ENCODE measurements at places on chromosomes 4 and X.

DNA sequence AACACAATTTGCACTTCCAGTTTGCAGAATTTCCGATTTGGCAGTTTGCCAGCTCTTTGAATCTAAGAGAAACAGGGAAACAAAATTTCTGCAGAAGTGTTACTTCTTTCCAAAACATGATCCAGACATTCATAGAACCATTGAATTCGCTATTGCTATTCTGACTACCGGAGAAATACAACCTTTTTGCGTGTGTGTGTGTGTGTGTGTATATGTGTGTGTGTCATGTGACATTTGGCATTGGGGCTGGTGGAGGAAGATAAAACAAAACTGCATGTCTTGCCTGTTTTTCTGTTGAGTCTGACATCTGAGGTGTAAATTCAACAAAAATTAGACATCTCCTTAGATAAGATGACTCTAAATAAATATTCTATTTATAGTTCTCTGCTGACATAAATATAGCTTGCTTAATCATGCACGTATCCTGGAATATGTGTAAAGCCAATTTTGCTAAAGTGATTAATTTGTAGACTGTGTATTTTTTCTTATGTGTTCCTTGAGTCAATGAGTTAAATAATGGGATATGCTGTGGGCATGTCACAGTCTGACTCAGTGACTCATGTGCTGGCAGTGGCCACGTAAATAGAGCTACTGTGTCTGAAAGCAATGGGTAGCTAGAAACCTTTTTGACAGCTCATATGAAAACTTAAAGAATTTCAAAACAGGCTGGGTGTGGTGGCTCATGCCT lies 98.9 kb downstream of the HPGD start:
- DNase-seq, result peak; percentile 78

DNA sequence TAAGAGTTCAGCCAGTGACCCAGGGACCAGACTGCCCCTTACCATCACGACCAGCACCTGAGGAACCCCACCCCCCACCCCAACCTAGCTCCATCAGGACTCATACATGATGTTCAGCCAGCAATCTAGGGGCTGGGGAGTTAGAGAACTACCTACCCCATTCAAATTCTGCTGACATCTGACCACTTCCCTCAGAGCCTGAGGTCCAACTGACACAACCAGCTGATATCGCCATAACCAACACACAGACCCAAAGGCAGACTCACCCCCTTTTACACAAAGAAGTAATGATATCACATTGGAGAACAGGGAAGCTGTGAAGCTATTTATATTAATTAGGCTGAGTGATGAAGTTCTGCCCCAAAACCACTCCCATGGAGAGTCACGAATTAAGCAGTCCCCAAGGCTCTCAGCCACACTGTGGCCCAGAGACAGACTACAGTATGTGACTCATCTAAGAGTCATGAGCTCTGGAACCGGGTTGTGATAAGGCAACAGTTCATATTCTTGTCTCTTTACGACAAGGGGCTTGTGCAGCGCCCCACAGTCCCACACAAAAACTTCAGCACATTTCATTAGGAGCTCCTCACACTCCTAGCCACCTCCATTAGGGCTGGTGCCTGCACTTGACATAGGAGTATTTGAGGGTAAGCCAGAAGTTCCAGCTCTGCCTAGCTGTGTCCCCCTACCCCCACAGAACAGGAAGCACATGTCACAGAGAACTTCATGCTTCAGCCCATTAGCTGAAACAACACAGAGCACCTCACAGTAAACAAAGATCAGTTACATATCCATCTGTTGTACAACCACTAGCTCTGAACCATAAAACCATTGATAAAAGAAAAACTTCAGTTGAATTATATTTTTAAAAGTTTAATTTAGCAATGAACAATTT lies 184.7 kb upstream of the ZCCHC13 start:
- no peak for DNase-seq

GRCh38 chr4:6939761-6940743 lies 30.4 kb downstream of the TBC1D14 start:
- no peak for DNase-seq

- no peak for DNase-seq
Observed at GRCh38 chrX:118208481-118208880, 91.9 kb upstream of the KLHL13 start.

DNA sequence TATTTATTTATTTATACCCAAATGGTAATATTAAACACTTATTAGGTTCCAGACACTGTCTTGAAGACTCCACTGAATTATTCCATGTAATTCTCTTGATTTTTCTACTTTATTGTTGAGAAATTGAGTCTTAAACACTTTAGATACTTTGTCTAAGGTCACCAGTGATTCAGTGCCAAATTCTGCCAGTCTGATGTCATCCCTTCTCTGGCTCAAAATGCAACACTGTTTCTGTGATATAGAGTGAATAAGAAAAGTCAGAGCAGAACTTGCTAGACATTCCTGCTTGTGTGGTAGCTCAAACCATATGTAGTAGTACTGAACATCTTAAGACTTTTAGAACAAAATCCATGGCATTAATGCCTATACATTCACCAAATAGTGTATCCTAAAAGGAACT lies 164.3 kb downstream of the GABRB1 start:
- no peak for DNase-seq

- no peak for DNase-seq
Observed at GRCh38 chr4:6627832-6628231, 12.7 kb upstream of the MRFAP1 start.

GRCh38 chrX:73851014-73852009 lies 288.3 kb downstream of the CHIC1 start:
- DNase-seq, result no peak

DNA sequence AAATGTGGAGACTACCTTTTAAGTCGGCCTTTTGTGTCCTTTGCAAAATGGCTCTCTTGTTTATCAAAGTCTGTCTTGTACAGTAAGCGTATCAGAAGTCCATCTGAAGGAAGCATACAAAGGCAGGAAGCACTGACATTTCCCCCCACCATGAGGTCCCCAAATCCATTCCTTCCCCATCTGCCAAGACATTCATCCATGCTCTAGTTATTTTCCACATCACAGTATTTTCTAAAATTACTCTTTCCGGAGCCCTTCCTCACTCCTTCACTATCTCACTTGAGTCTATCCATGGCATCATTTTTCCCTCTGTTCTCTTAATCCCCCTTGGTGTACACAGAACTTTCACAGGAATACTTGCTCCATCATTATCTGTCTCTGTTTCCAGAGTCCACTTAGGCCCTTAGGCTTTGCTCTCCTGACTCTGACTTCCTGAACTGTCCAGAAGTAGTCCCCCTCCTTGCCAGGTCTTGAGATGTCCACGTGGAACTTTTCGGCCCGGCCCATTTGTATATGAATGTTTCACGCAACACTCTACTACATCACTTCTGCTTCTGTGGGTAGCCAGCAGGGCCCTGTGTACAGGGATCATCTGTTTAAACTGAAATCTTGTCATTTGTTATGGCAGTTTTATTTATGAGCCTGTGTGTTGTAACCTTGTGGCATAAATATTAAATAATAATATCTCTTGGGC lies 2.1 kb downstream of the SEL1L3 start:
- no peak for DNase-seq

GRCh38 chr4:123278755-123279154 lies 117.8 kb upstream of the SPRY1 start:
- no peak for DNase-seq

DNA sequence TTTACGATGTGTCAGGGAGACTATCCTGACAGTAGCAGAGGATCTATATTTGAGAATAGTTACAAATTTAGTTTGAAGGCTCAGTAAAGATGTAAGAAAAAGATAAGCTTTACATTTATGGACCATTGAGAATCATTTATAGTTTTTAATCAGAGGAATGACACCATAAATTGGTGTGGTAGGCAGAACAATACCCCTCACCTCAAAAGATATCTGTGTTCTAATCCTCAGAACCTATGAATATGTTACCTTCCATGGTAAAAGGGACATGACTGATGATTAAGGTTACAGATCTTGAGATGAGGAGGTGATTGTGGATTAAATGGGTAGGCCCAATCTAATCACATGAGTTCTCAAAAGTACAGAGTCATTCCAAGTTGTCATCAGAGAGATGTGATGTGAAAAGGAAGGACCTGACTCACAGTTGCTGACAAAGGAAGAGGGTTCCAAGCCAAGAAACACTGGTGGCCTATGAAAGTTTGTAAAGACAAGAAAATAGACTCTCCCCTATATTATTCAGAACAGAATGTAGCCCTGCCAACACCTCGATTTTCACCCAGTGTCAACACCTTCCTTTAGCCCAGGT lies 27.0 kb downstream of the EREG start:
- no peak for DNase-seq

GRCh38 chr4:7463566-7464258 lies 29.0 kb upstream of the PSAPL1 start:
- no peak for DNase-seq

DNA sequence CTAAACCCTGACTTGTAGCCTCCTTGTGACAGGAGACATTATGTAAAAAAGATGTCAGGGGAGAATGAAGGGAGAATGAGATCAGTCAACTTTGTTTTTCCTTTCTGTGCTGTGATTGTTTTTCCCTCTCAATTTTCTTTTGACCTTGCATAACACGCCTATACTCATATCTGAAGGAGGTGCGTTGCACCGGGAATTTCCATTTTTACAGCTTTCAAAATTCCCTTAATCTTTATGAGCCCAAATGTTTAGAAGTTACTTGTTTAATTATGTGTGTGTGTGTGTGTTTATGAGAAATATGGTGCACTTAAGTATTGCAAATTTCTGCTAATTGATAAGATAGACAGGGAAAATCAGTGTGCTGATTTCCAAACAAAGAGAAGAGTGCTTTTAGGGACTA lies 21.6 kb downstream of the SYNPO2 start:
- DNase-seq, result no peak

DNA sequence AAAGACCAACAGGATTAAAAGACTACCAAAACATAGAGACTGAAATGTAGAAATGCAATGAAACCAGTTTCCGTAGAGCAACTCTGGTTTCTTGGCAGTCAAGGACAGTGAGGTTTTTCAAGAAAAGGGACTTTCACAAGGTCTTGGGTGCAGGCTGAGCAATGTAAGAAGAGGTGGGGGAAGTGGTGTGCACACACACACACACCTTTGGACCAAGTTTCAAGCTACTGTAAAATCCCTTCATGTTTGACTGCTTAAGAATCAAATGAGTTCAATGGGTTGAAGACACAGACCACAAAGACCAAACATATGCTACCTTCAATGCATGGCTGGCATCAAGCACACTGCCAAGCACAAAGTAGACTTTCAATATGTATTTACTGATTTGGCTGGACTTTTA lies 17.8 kb upstream of the MCF2 start:
- DNase-seq, result no peak

GRCh38 chrX:11427453-11428071 lies 134.3 kb downstream of the AMELX start:
- no peak for DNase-seq

GRCh38 chr4:133316909-133317308 lies 167.8 kb downstream of the PCDH10 start:
- peak; percentile 36 for DNase-seq

- DNase-seq, result no peak
Observed at GRCh38 chr4:175809402-175810072, 2.5 kb downstream of the GPM6A start.

DNA sequence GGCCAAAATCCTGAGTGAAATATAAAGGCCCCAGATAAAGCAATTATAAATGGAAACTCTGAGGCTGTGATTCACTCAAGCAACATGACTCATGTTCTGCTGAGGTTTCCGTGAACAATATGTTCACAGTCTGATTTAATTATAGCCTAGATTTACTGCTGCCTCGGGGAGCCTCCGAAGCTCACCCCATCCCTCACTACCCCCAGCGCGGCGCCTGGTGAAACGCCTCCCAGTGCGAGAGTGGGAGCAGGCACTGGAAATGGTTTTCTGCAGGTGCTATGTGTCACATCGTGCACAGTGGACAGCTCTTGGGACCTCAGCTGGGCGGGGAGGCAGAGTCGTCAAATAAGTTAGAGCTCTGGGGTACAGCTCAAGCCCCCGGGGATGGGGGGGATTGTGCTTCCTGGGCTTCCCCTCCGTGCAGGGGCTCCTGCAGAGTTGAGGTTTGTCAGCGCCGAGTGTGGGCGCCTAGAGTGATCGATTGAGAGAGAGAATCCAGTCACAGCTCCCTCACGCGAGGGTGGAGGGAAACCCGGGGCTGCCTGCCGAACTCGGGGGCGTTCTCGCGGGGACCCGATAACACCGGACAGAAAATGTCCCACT lies 110.6 kb downstream of the PHKA2 start:
- DNase-seq, result peak; percentile 73

DNA sequence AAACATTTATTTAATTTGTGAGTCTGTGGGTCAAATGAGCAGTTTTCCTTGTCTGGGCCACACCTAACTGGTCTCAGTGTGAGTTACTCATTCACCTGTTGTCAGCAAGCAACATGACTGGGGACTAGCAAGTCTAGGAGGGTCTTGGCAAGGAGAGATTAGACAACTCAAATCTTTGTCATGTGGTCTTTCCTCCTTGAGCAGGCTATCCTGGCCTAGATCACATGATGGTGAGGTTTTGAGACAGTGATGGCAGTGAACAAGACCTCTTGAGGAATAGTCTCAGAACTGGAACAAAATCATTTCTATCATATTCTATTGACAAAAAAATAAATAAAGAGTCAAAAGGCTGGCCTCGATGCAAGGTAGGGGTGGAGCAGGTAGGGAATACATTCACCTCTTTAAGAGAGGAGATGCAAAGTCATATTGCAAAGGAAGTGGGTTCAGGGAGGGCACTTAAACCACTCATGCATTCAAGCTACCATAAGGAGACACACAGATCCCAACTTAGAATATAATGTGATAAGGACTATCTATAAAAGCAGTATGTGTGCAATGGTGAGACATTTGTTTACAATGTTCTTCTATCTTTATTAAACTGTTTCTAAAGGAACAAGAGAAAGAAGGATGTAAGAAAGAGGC lies 135.7 kb downstream of the ZNF330 start:
- no peak for DNase-seq

DNA sequence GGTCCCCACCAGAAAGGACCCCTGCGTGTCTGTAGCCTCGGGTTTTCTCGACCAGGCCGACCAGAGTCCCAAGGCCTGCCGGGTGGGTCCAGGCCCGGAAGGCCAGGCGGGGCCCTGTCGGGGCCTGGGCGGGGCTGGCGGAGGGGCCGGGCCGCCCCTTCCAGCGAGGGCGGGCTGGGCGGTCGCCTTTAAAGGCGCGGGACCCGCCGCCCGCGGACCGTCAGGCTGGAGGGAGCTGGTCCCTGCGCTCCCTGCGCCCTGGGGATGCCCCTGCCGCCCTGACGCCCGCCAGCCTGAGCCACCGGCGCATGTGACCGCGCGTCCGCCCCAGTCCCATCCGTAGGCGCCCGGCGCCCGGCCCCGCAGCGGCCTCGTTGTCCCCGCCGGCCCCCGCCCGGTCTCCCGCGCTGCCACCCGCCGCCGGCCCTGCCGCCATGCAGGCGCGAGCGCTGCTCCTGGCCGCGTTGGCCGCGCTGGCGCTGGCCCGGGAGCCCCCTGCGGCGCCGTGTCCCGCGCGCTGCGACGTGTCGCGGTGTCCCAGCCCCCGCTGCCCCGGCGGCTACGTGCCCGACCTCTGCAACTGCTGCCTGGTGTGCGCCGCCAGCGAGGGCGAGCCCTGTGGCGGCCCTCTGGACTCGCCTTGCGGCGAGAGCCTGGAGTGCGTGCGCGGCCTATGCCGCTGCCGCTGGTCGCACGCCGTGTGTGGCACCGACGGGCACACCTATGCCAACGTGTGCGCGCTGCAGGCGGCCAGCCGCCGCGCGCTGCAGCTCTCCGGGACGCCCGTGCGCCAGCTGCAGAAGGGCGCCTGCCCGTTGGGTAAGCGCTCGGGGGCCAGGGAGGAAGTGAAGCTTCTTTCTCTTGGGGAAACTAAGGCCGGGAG lies at the start of gene HTRA3:
Gene HTRA3, plus strand, starts transcription at position 220 of the 883 bp plus-strand sequence. Its CDS starts 215 bp downstream, at position 435.
- no peak for DNase-seq
